Activated CD4-positive, alpha-beta T cell treated with anti-CD3 and anti-CD28 coated beads, Interleukin-2, amount 50 U/mL, for 1 hour (primary cell): ENCODE measurements at places on chromosomes 16 and 17.

- no peak for DNase-seq
Observed at GRCh38 chr16:29994600-29995323, 655 bp downstream of the HIRIP3 start.

- no peak for DNase-seq
Observed at GRCh38 chr16:78735337-78735736, 635.9 kb downstream of the WWOX start.

- DNase-seq = no peak
Observed at GRCh38 chr17:17944743-17945142, 27.5 kb downstream of the TOM1L2 start.

DNA sequence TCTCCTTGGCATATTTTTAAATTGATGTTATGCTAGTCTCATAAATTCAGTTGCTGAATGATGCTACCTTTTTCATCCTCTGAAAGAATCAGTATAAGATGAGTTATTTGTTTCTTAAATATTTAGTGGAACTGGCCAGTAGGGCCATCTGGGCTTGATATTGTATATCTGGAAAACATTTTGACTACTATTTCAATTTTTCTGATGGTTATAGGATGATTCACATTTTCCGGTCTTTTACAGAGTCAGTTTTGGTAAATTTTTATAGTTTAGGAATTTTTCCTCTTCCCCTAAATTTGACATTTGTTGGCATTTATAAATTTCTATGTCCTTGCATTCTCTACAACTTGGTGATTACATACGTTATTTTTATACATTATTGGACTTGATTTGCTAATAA is 296.3 kb upstream of the AXIN2 start:
- no peak for DNase-seq

- no peak for DNase-seq
Observed at GRCh38 chr17:10210151-10210574, 11.8 kb upstream of the GAS7 start.

- no peak for DNase-seq
Observed at GRCh38 chr17:19460700-19461099, 49.7 kb downstream of the RNF112 start.

- no peak for DNase-seq
Observed at GRCh38 chr16:19236561-19237209, 48.8 kb upstream of the CLEC19A start.

DNA sequence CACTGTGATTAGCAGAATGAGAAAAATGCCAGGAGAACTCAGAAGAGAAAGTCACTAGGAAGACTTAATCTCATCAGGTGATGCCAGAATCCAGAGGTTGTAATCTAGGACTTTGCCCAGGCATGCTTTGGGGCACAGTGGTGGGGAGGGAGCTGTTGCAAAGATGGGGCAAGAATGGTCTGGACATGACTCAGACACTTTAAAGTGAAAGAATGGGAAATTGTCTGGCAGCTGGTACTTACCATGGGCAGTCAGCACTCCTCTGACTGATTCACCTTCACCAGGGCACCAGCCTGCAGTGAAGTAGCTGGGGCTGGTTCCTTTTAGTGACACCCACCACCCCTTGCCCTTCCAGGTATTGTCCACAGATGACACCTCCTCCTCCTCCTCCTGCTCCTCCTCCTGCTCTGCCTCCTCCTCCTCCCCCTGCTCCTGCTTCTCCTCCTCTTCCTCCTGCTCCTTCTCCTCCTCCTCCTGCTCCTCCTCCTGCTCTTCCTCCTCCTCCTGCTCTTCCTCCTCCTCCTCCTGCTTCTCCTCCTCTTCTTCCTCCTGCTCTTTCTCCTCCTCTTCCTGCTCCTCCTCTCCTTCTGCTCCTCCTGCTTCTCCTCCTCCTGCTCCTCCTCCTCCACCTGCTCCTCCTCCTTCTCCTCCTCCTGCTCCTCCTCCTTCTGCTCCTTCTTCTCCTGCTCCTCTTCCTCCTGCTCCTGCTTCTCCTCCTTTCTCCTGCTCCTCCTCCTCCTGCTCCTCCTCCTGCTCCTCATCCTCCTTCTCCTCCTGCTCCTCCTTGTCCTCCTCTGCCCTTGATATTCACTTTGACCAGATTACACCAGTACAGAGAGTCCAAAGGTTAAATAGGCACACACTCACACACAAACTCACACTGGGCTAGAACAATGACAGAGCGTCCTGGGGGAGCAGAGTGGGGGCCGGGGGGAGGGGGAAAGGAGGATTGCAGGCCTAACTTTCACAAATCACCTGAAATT is at the start of gene CHD9NB:
Gene CHD9NB (minus strand): TSS at position 379 of the 983 bp plus-strand sequence. CDS start 8,739 bp downstream, outside the sequence.
- no peak for DNase-seq

GRCh38 chr17:58378733-58379510 is 26.9 kb upstream of the SUPT4H1 start:
- DNase-seq = no peak

GRCh38 chr16:3013998-3014690 is 1.4 kb downstream of the CLDN9 start:
- no peak for DNase-seq

GRCh38 chr16:87874639-87875427 is 5.5 kb upstream of the SLC7A5 start:
- peak; percentile 51 for DNase-seq

DNA sequence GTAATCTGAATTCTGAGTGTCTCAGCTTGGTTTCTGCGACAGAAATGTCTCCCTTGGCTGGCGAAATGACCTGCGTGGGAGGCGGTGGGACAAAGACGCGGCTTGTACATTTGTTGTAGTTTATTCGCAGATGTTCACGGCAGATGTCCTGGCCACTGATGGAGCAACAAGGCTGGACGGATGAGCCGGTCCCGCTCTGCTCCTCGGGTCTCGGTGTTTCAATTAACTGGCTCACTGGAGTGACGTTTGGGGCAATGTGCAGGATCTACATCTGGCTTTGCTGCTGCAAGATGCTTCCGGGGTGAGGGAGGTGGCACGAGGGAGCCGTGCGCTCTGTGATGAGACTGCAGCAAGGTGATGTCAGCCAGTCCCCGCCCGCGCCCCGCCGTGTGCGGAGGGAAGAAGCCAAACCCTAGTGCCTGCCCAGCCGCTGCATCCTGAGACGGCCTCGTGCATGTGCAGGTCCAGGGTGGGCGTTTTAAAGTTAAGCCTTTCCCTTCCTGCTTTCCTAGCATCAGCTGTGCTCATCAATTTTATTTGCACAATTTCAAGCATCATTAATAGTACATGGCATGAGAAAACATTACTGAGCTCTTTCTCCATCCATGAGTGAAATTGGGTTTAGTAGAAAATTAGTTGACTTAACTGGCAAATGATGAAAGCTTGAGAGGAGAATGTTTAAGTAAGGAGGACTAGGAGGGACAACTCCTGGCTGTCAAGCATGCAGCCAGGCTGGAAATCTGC is 44.4 kb downstream of the MGAT5B start:
- DNase-seq = no peak

DNA sequence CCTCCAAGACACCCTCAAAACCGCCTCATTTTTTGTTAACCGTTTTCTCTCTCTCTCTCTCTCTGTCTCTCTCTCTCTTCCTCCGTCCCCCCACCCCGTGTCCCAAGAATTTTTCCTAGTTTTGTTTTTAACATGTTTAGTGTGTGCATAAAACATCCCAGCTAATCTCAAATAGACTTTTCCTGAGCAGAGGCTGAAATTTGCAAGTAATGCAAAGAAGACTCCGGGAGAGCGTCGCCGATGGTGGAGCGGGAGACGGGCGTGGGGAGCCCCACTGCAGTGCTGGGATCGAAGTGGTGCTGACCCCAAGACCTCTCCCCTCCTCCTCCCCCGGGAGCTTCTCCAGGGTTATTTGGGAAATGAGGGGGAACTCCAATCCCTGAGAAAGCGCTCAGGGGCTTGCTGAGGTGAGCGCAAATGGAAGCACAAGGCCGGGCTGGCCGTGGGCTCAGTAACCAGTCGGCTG is 4.7 kb upstream of the DLX4 start:
- DNase-seq = no peak

DNA sequence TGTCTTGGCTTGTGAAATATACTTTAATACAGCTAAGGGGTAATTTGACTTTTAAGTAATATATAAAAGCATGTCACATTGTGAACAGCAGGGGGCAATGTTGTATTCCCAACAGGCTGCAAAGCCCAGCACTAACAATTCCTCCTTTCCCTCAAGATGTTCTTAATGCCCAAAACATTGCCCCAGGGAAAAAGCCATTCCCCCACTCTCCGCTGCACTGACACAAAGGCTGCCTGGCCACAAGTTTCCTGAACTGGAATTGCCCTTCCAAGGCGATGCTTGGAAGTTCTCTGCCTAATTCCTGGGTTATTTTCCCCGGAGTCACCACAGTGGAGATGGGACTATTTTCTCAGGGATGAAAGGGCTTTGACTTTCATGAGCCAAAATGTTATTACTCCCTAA is 27.2 kb downstream of the CLEC16A start:
- no peak for DNase-seq

- DNase-seq = no peak
Observed at GRCh38 chr16:10601444-10602408, 21.3 kb upstream of the EMP2 start.

GRCh38 chr17:68568581-68568980 is 32.6 kb downstream of the FAM20A start:
- no peak for DNase-seq

DNA sequence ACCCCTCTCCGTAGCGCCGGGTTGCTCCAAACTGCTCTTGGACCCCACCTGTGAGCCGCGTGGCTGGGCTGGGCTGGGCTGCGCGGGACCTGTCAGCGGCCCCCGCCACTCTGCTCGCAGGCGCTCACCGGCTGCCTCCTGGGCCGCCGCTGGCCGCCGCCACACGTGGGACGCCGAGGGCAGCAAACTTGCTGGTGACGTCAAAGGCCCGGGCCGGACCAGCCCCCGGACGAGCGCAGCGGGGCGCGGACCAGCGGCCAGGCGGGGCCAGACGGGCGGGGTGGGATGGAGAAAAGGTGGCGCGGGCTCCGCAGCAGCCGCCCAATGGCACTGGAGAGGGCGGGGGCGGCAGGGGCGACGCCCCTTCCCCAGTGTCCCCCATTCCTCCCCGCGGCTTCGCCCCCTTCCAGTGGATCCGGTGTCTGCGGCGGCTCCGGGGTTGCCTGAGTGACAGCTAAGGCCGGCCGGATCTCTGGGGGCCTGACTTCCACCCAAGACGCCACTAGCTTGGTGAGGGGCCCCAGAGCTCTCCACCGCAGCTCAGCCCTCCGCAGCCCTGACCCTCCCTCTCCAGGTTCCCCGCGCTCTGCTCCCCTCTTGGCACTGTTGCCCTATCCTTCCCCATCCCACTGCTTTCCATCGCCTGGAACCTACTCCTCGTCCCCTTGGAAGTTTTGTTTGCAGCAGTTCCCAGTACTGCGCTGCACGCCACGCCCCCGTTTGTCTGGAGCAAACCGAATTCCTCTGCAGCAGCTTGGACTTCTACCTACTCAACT is at the start of gene HS3ST3A1:
Gene HS3ST3A1 (minus strand): TSS at position 154 of the 776 bp plus-strand sequence. CDS start 800 bp downstream, outside the sequence.
- no peak for DNase-seq

DNA sequence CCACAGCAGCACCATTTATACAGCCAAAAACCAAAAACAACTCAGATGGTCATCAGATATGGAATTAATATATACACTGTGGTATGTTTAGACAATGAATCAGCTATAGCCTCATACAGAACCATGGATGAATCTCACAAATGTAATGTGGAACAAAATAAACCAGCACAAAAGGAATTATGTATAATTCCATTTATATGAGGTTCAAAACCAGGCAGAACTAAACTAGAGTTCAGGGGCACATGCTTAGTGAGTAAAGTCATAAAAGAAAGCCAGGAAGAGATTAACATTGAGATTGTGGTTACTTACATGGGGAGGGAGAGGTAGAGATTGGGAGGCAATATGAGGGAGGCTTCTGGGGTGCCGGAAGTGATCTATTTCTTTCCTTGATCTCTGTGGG is 231.1 kb downstream of the COPRS start:
- no peak for DNase-seq

DNA sequence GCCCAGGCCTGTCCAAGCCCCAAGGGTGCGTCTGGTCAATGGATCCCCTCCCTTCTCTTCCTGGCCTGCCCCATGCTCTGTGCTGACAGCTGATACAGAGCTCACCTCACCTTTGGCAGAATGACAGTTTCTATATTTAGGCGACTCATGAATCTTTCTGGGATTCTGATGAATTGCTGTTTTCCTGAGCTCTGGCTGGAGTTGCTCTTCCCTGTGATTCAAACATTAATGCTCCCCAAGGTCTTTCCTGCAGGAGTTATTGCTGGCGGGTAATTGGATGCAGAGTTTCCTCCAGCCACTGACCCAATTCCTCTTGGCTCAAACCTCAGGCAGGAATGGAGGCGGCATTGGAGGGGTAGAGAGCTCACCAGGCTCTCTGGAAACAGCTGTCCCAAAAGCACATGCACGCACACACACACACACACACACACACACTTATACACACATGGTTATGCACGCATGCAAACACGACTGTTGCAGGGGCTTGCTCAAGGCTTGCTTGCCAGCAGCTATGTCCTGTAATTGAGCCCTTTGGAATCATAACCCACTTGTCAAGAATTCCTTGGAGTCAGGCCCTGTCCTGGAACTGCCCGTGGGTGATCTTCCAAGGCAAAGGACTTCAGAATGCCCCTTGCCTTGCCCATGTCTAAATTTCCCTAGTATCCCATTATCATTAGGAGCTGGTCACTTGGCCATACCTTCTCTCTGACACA is 128.8 kb downstream of the ASIC2 start:
- DNase-seq = no peak

DNA sequence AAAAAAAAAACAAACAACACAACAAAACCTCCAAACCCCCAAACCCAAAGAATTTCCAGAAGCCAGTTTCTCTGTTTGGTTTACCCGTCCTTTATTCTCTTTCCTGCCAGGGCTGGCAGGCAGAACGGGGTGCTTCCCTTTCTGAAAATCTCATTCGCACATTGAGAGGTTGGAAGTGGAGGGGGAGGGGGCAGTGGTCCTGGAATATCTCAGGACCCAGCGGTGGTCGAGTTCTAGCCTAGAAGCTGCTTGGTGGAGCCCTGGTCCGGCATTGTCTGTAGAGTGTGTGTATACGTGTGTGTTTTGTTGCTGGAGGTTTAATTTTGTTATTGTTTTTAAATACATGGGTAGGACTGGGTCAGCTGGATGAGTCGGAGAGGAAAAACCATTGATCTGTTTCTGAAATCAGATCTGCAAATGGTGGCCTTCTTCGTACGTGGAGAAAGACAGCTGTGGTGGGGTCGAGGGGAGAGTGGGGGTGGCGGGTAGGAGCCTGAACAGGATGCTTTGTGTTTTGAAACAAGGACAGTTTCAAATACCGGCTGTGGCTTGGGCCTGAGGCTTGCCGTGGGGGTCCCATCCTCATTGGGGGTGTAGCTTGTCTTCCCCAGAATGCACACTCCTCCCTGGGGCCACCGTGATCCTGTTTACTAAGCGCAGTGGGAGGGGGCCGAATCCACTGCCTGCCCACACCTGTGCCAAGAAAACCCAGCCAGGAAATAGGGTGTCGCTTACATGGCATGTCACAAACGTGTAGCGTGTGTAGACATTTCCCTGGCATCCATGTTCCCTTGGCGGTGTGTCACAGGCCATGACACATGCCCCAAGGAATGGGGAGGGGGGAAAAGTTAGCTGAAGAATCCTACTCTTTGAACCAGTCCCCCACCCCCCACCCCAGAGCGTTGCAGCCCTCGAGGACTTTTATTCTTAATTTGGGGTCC is 1.6 kb downstream of the CMIP start:
- DNase-seq = peak; percentile 20

- no peak for DNase-seq
Observed at GRCh38 chr16:79301051-79301450, 299.5 kb downstream of the MAF start.
